ENCODE measurements at places on chromosomes 5 and 9. TPM values are rescaled to one million over a fixed set of nuclear protein-coding genes. Genes with fewer than 3 reads are reported as not detected.
A peak's percentile ranks its signal among the peaks of the same experiment; 100 is the strongest.

GAS1 gene
- 17.3 TPM for total RNA-seq

OTP gene
- not detected for total RNA-seq

- H3K4me3 ChIP-seq = no peak overlapping the region
- no peaks in the 10 kb centered on the region for H3K4me1 ChIP-seq
- no peak for DNase-seq
- H3K27ac ChIP-seq = no peak overlapping the region
Measured at GRCh38 chr9:72601615-72602014, 80.2 kb downstream of the TMC1 start.

ITGA2 gene
- 7.4 TPM for total RNA-seq

DNA sequence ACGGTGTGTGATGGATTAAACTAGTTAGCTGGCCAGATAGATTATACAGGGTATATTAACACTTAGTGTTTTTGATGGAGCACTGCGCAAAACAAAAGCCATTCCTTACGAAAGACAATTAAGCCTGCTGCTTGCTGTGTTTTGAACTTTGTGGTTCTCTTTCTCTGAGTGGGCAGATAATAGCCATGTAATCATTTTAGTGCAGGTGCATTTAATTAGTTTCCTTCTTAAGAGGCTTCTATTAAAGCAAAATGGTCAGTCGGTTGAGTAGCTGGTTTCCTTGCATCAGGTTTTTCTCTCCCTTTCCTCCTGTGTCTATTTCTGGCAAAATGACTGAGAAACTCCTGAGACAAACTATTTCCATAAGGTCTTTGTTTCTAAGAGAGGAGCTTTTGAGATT, 512.5 kb downstream of the DMAC1 start:
- no peak for DNase-seq
- H3K27me3 ChIP-seq = no peaks in the 10 kb centered on the region
- H3K4me1 ChIP-seq = no peaks in the 10 kb centered on the region
- H3K4me3 ChIP-seq = no peak overlapping the region

DNA sequence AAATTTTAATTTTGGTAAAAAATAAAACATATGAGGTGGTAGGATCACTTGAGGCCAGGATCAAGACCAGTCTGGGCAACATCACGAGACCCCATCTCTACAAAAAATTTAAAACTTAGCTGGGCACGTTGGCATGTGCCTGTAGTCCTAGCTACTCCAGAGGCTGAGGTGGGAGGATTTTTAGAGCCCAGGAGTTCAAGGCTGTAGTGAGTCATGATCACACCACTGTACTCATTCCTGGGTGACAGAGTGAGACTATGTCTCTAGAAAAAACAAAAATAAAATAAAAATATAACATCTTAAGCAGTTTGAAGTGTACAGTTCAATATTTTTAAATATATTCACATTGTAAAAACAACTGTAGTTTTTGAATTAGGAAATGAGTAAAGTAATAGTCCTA, 108.3 kb downstream of the SMIM15 start:
- H3K4me3 ChIP-seq = no peak overlapping the region
- no peaks in the 10 kb centered on the region for H3K36me3 ChIP-seq
- DNase-seq = no peak
- no peak overlapping the region for H3K27ac ChIP-seq

DNA sequence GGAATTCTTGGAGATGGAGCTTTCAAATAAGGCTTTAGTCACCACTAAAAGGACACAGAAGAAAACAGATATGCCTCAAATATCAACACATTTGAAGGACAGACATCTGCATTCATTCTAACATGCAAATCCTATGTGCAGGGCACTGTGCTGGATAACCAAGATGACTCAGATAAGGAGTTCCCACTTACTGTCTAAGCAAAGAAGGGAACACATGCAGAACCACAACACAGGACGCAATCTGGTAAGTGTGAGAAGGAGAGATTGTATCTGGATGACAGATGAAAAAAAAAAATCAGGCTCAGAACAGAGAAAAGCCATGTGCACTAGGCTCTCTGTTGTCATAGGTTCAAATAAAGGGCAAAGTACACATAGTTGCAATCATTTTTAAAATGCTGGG, 42.5 kb downstream of the ELAVL2 start:
- H3K4me3 ChIP-seq = no peak overlapping the region
- H3K4me1 ChIP-seq = no peaks in the 10 kb centered on the region
- H3K36me3 ChIP-seq = no peaks in the 10 kb centered on the region
- no peaks in the 10 kb centered on the region for H3K27me3 ChIP-seq
- no peak for DNase-seq

DNA sequence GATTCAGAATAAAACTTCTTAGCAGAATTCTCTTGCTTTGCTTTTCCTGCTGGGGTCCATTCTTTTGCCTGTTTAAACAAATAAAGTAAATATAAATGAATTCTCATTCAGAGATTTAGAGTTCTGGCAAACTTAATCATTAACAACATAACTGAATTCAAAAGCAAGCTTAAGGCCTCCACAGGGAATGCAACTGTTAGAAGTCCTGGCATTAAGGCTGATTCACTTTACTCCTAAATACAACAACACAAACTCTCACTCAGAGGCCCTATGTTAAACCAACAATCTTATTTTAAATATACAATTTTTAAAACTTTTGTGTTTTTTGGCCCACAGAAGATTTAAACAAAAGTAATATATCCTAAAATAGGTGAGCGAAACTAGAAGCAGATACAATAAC, 178.3 kb downstream of the AP3B1 start:
- no peak for DNase-seq
- no peak overlapping the region for H3K4me3 ChIP-seq
- no peaks in the 10 kb centered on the region for H3K4me1 ChIP-seq
- peaks cover 32% of the 10 kb centered on the region for H3K36me3 ChIP-seq
- no peak overlapping the region for H3K27ac ChIP-seq
- H3K27me3 ChIP-seq = no peaks in the 10 kb centered on the region

- H3K4me3 ChIP-seq = no peak overlapping the region
- H3K27ac ChIP-seq = no peak overlapping the region
- no peaks in the 10 kb centered on the region for H3K27me3 ChIP-seq
- no peaks in the 10 kb centered on the region for H3K4me1 ChIP-seq
Measured at GRCh38 chr5:135214897-135215616, 181.0 kb upstream of the PITX1 start.

CENPH gene
- 2.9 TPM for total RNA-seq

- peaks cover 33% of the 10 kb centered on the region for H3K4me1 ChIP-seq
- no peak overlapping the region for H3K4me3 ChIP-seq
- H3K27ac ChIP-seq = no peak overlapping the region
Measured at GRCh38 chr9:114077162-114077837, 800 bp downstream of the AMBP start.

IL3 gene
- total RNA-seq = not detected

TARS1 gene
- total RNA-seq = 93.9 TPM

TIMD4 gene
- not detected for total RNA-seq

NR4A3 gene
- total RNA-seq = 1.7 TPM

GM2A gene
- total RNA-seq = 129 TPM

DNA sequence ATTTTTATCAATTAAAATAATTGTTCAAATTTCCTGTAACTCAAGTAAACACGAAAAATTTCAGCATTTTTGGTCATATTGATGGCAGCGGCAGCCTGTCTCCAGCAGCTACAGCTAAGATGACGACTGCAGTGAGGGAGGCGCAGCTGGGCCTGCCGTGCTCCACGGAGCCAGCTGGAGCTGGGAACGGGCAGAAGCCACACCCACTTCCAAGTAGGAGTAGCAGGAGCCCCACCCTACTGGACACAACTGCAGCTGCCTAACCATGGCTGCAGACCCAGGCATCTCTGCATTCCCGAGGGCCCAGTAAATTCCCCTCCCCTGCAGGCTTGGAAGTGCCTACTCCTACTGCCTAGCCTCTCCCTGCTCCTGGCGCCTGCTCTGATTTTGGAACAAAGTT, 2031.7 kb downstream of the EFNA5 start:
- no peak overlapping the region for H3K4me3 ChIP-seq
- no peak overlapping the region for H3K27ac ChIP-seq
- no peaks in the 10 kb centered on the region for H3K36me3 ChIP-seq
- H3K4me1 ChIP-seq = no peaks in the 10 kb centered on the region
- H3K27me3 ChIP-seq = no peaks in the 10 kb centered on the region

ECSCR gene
- 48.8 TPM for total RNA-seq

GRCh38 chr5:32538031-32538547, 47.3 kb upstream of the SUB1 start:
- no peaks in the 10 kb centered on the region for H3K4me1 ChIP-seq
- no peaks in the 10 kb centered on the region for H3K36me3 ChIP-seq
- no peak overlapping the region for H3K4me3 ChIP-seq

- H3K27me3 ChIP-seq = no peaks in the 10 kb centered on the region
- H3K27ac ChIP-seq = no peak overlapping the region
- no peak overlapping the region for H3K4me3 ChIP-seq
- H3K36me3 ChIP-seq = no peaks in the 10 kb centered on the region
- no peaks in the 10 kb centered on the region for H3K4me1 ChIP-seq
- DNase-seq = no peak
Measured at GRCh38 chr5:74888117-74888516, 21.9 kb upstream of the FAM169A start.

MYMK gene
- total RNA-seq = not detected

CAST gene
- total RNA-seq = 272 TPM

GRCh38 chr5:11719888-11720481, 184.3 kb downstream of the CTNND2 start:
- no peaks in the 10 kb centered on the region for H3K27me3 ChIP-seq
- no peak overlapping the region for H3K27ac ChIP-seq
- no peak for DNase-seq
- H3K4me3 ChIP-seq = no peak overlapping the region
- no peaks in the 10 kb centered on the region for H3K36me3 ChIP-seq
- H3K4me1 ChIP-seq = no peaks in the 10 kb centered on the region

DNAI1 gene
- 13.5 TPM for total RNA-seq

IFNA2 gene
- total RNA-seq = not detected

GRCh38 chr5:145938776-145939539, 2.6 kb downstream of the SH3RF2 start:
- DNase-seq = no peak
- H3K4me3 ChIP-seq = peak overlapping the region; percentile 51

GPR151 gene
- total RNA-seq = not detected

DNA sequence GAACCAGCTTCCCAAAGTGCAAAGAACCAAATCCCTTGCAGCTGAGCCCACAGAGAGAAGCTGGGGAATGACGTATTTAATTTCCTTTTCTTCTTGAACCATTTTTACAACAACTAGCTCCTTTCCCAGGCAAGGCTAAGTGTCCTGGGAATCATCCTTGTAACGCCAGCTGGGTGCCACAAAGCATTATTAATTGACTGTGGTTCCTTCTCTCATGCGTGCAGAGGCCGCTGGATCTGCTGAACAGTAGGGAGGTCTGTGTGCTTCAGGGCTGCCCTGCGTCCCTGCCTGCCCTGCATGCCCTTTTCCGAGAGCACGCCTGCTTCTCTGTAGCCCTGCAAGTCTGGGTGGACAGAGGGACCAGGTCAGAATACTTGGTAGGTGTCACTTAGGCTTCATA, 124.1 kb upstream of the OTULINL start:
- no peak for DNase-seq
- peaks cover 47% of the 10 kb centered on the region for H3K36me3 ChIP-seq
- no peak overlapping the region for H3K4me3 ChIP-seq
- no peaks in the 10 kb centered on the region for H3K27me3 ChIP-seq
- H3K4me1 ChIP-seq = peaks cover under 1% of the 10 kb centered on the region

SV2C gene
- 0.32 TPM for total RNA-seq

LHFPL2 gene
- total RNA-seq = 40.6 TPM

Measured in lower lobe of right lung (tissue), 2 donors.